ENCODE measurements at places on chromosomes 2 and 18.
A peak's percentile ranks its signal among the peaks of the same experiment; 100 is the strongest.

DNA sequence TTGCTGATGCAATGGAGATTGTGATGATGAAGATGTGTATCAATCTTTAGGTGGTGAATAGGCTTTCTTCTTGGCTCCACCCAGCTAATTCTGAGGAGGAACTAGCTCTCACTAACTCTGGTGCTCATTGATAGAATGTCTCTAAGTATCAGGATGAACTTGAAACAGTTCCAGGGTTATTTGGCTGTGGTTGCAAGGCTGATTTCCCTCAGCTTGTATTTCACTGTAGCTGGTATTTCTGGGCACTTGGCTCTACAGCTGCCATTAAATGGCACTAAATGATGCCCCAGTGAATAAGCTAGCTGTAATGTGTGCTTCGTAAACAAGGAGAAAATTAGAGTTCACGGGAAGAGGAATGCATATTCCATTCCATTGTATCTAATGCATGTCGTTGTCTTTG lies 241.2 kb downstream of the RPIA start:
- DNase-seq, result no peak

- no peak for DNase-seq
Measured at GRCh38 chr2:18267501-18267900, 293.0 kb downstream of the RDH14 start.

DNA sequence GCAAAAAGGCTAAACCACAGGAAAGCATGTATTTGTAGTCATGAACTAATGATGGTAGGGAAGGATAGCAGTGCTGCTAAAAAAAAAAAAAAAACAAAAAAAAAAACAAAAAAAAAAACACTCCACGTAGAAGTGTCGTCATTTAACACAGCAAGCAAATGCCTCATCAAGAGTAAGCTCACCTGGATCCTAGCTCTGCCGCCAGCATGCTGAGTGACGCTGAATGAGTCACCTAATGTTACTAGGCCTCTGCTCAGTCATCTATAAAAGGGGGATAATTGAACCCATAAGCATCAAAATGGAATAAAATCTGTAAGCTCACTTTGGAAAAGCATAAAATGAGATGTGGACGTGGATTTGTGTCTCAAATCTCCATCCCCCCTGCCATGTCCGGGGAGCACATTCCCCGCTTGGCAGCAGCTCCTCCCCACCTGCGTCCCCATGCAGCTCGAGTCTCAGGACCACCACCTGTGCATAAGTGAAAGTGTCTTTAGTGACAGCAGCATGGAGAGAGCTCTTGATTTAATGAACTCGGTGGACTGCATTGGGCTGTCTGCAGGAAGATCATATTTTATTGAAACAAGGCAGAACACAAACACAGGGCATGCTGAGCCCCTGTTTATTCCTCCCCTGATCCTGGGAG lies 427.5 kb downstream of the LRATD1 start:
- no peak for DNase-seq

DNA sequence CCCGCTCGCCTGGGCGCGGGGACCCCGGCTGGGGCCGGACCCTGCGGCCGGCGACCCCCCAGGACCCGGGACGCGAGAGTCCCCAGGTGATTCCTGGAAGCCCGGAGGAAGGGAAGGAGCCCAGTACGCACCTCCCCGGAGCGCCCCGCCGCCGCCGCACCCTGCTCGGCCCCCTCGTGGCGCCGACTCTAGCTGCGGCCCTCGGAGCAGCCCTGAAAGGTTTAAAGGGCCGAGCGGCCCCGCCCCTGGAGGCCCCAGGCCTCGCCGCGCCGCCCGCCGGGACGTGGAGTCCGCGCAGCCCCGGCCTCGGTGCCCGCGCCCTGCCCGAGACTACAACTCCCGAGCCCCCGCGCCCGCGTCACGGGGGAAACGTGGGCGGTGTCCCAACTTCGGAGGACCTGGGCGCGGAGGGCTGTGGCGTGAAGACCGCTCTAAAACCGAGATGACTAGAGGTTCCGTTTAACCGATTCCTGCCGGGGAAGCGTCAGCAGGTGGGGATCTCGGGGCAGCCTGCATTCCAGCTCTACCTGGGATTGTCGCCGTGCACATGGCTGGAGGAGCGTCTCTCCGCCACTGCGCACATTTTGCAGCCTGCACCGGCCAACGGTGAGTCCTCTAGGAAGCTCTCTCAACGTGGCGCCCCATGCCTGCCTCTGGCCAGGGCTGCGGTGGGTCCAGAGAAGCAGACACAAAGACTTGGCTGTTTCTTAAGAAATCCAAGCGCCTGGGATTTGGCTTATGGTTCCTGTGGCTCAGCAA lies at the start of gene TMEM150A:
TSS of gene TMEM150A (minus strand) at position 223 of the 759 bp plus-strand sequence. CDS start 750 bp downstream, outside the sequence.
- DNase-seq, result peak; percentile 69

DNA sequence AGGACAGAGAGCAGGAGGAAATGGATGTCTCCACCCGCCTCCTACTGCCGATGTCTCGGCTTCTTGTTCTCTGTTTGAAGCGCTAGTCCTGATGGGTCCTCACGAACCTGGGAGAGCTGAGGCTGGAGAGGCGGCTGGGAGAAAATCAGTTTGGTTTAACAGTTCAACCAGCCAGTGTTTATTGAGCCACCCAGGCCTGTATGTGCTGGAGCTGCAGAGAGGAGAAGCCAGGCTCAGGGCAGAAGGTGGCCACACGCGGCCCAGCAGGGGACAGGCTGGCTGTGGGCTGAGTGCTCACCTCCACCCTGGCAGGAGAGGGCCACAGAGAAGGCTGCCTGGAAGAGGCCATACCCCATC lies 202.1 kb downstream of the CYP26B1 start:
- no peak for DNase-seq

- no peak for DNase-seq
Measured at GRCh38 chr2:138021154-138021553, 56.9 kb downstream of the HNMT start.

DNA sequence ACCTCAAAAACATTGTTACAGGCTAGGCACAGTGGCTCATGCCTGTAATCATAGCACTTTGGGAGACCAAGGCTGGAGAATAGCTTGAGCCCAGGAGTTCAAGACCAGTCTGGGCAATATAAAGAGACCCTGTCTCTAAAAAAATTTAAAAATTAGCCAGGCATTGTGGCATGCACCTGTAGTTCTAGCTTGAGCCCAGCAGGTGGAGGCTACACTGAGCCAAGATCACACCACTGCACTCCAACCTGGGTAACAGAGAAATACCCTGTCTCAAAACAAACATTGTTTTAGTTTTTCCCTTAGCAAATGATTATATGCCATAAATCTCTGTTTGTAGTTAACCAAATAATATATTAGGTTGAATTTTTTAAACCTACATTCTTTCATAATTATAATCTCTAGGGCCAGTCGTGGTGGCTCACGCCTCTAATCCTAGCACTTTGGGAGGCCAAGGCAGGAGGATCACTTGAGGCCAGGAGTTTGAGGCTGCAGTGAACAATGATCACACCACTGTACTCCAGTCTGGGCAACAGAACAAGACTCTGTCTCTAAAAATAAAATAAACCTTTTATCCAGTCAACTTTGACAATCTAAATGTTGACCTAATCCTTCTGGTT lies 13.3 kb upstream of the CYP20A1 start:
- no peak for DNase-seq

- no peak for DNase-seq
Measured at GRCh38 chr18:44123743-44124142, 556.9 kb upstream of the SETBP1 start.

DNA sequence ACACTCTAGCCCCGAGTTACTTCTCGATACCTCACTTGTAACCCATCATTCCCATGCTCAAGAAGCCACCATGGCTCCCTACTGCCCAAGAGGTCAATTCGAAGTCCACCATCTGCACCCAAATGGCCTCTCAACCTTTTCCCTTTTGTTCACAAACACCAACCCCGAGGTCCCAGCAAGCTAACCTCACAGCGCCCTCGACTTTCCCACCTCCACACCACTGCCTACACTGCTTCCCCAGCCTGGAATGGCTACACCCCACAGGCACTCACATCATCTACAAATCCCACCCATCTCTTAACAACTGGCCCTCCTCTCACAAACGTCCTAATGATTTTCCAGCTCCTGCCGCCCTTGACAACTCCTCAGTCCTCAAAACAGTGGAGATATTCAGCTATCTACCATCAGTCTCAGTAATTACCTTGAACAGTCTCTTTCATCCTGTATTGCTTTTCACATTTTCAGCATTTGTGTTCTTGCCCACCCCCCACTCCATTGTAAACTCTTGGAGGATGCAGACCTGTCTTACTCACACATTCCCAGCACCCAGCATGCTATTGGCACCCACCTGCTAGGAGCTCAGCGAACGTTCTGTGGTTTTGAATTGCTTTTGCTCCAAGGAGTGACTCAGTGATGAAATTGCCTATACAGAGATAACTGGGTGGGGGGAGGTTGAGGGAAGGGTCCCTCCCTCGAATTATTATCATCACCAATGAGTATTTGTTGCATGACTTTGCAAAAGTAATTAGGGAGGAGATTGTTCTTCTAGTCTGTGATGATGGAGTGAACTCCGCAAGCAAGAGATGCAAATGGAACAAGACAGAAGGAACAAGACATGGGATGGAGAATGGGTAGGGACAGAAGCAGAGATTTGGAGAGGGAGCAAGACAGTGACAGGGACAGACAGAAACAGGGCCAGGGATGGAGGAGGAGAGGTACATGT lies 106.8 kb downstream of the CYP26B1 start:
- no peak for DNase-seq

DNA sequence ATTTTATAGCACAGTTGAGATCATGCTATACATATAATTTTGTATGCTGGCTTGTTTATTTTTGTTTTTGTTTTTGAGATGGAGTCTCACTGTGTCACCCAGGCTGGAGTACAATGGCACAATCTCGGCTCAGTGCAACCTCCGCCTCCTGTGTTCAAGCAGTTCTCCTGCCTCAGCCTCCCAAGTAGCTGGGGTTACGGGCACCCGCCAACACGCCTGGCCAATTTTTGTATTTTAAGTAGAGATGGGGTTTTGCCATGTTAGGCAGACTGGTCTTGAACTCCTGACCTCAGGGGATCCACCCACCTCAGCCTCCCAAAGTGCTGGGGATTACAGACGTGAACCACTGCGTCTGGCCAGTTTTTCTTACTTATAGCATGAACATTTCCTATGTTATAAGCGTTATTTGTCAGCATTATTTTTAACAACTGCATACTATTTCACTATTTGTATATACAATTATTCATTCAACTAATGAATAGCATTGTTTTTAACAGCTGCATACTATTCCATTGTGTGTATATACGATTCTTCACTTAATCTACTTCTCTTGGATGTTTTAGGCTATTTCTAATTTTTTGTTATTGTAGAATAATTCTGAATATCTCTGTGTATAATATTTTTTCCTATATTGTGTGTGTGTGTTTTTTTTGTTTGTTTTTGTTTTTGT lies 3.5 kb downstream of the EHD3 start:
- DNase-seq, result no peak

- no peak for DNase-seq
Measured at GRCh38 chr2:173472112-173472511, 117.4 kb downstream of the CDCA7 start.

DNA sequence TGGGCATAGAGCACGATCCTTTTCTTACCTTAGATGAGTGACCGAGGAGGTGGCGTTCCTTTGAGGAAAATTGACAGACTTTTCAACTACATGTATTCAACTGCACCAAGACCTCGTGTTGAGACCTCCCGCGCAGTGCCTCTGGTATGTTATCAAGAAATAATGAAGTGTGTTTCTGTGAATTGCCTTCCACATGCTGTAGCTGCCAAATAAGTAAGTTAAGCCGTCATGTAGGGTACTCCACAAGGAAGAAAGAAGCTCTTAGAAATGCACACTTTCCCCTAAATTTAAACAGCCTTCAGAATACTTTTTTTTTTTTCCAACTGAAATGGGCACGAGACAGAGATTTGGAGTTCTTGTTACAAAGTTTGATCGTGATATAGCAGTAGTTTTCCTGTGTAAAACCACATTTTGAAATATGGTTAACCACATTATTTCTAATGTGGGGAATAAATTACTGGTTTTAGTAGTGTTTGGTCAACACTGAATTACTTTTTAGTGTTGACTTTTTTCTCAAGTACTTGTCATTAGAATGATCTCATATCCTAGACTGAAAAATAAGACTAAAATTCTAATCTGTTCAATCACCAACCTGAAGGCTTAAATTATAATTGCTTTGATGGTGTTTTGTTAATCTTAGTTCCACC lies 30.5 kb downstream of the PDK1 start:
- no peak for DNase-seq

GRCh38 chr18:73900106-73900835 lies 247.4 kb downstream of the FBXO15 start:
- DNase-seq, result no peak

DNA sequence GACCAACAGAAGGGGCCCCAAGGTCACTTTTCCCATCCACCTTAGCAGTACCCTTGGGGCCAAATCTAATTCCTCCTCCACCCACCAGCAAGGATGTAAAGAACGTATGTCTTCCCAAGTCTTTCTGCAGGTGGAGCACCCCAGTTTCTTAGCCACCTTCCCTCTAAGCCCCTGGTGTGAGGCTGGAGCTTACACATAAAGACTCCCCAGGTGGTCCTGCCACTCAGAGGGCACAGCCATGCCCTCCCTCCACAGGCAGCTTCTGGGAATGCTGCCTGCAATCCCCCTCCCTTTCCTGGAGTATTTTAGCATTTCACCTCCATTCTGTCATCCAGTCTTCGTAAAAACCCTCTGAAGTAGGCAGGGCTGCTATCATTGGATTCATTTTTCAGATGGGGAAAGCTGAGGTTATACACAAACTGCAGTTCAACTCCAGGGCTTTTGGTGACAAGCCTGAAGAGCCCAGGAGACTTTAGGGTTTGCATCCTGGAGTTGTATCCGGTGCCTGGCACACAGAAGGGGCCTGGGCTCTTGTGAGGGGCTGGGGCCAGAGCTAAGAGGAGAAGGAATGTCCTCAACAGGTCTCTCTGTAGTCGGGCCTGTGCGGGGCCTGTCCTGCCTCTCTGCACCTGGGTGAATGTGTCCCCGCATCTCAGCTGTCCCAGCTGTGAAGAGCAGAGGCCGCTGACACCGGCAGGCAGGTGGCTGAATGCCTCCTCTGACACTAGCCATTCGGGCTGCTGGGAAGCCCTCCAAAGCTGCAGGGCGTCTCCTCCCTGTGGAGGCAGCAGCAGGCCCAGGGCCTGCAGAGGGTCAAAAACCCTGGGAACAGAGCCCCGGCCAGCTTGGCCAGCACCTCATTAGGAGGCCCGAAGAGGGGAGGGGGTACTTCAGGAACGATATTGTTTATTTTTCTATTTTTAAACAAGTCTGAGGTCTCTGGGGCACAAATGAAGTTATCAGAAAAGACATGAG lies 27.6 kb downstream of the CIB4 start:
- DNase-seq, result no peak

GRCh38 chr18:76980663-76981395 lies 151.8 kb downstream of the MBP start:
- no peak for DNase-seq

GRCh38 chr18:45785134-45785533 lies 40.3 kb upstream of the SIGLEC15 start:
- DNase-seq, result no peak

GRCh38 chr2:167069855-167070254 lies 181.6 kb downstream of the XIRP2 start:
- DNase-seq, result no peak

DNA sequence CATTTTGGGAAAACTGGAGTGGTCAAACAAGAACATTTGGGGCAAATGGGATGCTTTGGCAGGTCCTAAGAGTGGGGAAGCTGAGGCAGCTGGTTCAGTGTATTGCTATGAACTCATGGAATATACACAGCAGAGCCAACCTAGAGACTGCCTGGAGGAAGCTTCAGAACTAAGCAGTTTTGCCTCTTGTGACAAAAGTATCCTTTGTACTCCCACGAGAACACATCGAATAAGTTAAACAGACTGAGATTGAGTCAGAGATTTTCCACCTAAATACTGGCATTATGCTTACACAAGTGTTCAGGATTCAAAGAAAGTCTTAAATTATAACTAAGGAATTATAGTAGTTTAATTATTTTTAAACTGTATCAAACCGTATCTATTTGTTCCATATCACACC lies 5.2 kb upstream of the ARMC9 start:
- no peak for DNase-seq

- DNase-seq, result no peak
Measured at GRCh38 chr2:30269771-30270145, 38.4 kb downstream of the LBH start.
